ENCODE measurements at places on chromosomes 5 and 9.

DNA sequence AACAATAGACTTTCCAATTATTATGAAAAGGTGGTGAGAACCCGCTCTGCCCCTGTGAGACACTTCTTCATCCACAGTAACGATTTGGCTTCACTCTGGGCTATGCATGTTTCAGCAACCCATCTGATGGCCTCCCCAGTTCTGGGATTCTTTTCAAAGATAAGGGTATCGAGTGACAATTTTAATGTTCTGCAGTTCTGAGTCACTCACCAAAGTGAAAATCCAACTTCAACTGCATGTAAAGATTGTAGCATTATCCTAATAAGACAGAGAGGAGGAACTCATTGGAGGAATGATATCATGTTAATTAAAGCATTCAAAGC, 1078.3 kb upstream of the SEMA6A start:
- peak; percentile 37 for DNase-seq

- DNase-seq, result no peak
Measured at GRCh38 chr5:149038336-149039080, 24.4 kb downstream of the SH3TC2 start.

- no peak for DNase-seq
Measured at GRCh38 chr9:114930056-114930812, at the start of gene TNFSF8. TNFSF8 (minus strand) TSS chr9:114930591; CDS start chr9:114930303, 288 bp downstream.

GRCh38 chr9:115034801-115035200, 83.2 kb downstream of the TNC start:
- peak; percentile 89 for DNase-seq

DNA sequence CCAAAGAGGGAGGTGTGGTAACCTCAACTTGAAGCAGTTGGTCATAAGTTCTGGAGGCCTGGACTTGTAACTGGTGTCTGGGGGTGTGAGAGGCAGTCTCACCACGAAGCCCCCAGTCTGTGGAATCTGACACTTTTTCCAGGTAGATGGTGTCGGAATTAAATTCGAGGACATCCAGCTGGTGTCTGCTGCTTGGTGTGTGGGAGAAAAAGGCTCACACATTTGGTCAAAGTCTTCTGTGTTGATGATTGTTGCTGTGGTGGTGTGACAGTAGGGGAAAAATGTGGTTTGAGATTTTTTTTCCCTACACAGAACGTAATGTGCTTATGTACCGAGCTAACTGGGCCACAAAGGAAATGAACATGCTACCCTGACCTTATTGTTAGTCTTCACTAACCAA, 251.9 kb downstream of the MAT2B start:
- DNase-seq, result no peak

DNA sequence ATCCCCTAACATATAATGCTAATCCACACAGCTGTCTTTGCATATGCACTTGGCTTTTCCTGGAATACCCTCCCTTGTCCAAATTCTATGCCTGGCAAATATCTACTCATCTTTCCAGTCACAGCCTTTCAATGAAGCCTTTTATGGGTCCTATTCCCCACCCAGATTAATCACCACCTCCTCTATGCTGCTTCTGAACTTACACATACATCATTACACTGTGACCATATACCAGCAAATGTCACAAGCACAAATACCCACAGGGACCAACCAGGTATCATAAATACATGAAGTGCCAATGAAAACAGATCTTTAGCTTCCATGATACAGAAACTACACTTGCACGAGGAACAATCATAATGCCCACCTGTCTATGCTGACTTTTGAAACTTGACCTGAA, 22.3 kb downstream of the LPAR1 start:
- no peak for DNase-seq

- DNase-seq, result peak; percentile 16
Measured at GRCh38 chr9:107312376-107313050, 29.4 kb downstream of the RAD23B start.

DNA sequence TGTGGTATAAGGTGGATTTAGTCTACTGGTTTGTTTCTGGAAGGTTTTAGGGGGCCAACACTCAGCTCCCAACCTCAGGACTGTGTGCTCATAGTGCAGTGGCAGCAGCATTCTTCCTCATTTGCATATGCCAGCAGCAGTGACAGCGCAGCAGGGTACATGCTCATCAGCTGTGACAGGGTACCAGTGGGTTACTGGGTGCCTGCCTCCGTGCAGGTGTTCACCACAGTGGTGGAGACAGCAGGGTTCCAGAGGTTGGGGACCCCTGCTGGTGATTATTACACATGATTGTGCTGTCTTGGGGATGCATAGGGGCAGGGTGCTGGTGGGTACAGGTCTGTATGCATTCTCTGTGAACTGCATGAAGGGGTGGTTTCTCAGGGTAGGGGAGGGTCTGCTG, 45.5 kb upstream of the IFNE start:
- no peak for DNase-seq
